Hematopoietic multipotent progenitor cell treated with erythropoietin and hydrocortisone succinate and interleukin-3 and kit ligand, for 6 days (in vitro differentiated cells): ENCODE measurements at places on chromosomes 11 and 22.

- no peak for DNase-seq
These were observed 134.7 kb downstream of the TTC17 start for GRCh38 chr11:43493431-43493830.

DNA sequence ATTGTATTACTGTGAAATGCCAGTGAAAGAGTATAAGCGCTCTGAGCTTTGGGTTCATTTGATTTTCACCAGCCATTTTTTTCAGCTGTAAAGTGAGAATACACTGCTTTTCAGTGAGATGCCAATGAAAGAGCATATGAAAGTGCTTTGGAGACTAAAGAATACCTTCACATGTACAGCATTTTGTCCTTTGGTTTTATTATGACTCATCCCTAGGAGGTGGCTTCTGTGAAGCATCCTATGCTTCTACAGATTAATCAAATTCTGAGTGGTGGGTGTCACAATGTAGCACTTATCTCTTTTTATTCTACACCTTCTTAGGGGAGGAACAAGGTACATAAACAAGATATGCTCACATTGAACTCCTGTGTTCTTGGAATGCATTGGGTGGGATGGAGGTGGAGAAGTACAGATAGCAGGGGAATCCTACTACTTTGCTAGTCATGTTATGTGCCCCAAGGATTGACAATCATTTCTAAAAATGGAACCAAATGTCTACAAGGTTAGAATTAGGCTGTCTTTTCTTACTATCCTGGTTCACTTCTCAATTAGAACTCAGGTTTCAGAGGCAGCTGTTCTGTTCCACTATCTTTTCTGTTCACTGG, 18.7 kb downstream of the TRIM44 start:
- no peak for DNase-seq

DNA sequence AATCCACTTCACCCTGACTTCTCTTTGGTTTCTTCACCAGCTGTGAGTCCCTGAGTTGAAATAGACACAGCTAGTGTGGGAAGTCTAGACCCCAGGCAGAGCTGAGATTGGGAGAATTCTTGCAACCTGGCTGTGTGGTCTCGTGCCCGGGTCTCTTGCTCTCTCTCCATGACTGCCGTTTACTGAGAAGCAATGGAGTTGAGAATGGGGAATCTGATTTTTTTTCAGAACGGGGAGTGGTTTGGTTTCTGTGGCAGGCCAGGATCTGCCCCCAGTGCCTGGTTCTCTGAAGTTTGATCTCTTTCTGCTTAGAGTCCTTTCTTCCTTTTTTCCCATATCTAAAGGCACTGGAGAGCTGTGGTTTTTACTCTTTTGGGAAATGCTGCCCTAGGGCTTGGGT, 1.5 kb downstream of the SIDT2 start:
- DNase-seq = peak; percentile 52

DNA sequence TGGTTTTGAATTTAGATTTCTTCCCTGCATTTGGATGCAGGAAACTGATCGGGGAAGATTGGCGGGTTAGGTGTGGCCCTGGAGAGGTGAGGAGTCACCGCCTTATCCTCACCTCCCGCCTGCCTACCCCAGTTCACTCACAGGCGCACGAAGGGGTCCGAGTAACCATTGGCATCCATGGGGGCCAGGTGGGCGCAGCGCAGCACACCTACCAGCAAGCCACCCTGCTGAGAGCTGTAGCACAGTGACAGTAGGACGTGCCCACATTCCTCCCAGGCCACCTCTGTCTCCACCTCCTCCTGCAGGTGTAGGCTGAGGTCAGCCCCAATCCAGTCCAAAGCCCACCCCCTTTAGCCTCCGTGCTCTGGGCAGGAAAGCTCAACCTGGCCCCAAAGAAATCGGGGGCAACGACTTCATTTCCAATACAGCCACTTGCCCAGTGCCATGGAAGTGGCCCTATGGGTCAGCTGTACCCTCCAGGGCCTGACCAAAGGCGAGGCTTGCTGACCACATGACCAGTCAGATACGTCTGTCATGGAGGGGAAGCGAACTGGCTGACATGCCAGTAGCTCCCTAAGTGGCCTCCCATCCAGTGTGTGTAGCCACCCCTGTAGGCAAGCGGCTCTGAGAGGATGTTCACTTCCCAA, 6.7 kb downstream of the NDUFV1 start:
- DNase-seq = no peak

- DNase-seq = peak; percentile 97
These were observed 27.0 kb downstream of the ART5 start for GRCh38 chr11:3614742-3615171.

DNA sequence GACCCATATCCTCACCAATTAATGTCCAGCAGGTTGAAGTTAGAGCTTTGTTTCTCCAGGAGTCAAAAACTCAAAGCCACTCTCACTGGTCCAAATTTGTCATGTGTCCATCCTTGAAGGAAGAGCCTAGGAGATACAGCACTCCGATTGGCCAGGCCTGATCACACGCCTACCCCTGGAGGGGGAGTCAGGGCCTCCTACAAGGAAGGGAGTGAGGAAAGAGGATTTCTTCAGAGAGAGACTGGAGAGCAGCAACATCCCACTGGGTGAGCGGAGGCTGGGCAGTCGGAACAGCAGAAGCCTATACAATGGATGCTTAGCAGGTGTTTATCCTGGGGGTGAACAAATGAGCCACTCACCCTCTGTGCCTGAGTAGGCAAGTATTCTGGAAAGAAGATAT, 113.9 kb downstream of the TRIM29 start:
- no peak for DNase-seq

- DNase-seq = no peak
These were observed 14.9 kb upstream of the ISX start for GRCh38 chr22:35051013-35051535.

DNA sequence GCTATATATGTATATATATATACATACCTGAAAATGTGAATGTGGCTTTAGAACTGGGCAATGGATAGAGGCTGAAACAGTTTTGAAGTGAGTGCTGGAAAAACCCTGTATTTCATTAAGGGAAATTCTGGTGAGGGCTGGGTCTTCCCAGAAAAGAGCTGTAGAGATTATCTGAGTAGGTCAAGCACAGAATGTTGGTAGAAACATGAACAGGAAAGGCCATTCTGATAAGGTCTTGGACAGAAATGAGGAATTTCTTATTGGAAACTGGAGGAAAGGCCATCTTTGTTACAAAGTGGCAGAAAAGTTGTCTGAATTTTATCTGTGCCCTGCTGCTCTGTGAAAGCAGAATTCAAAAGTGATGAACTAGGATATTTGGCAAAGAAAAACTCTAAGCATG, 25.4 kb downstream of the RTL6 start:
- no peak for DNase-seq

- DNase-seq = peak; percentile 1
These were observed 858.7 kb upstream of the RAG2 start for GRCh38 chr11:37456746-37457145.

GRCh38 chr11:63686926-63687325, 5.6 kb downstream of the RTN3 start:
- no peak for DNase-seq

- no peak for DNase-seq
These were observed 256.0 kb upstream of the SESN3 start for GRCh38 chr11:95486979-95487378.

DNA sequence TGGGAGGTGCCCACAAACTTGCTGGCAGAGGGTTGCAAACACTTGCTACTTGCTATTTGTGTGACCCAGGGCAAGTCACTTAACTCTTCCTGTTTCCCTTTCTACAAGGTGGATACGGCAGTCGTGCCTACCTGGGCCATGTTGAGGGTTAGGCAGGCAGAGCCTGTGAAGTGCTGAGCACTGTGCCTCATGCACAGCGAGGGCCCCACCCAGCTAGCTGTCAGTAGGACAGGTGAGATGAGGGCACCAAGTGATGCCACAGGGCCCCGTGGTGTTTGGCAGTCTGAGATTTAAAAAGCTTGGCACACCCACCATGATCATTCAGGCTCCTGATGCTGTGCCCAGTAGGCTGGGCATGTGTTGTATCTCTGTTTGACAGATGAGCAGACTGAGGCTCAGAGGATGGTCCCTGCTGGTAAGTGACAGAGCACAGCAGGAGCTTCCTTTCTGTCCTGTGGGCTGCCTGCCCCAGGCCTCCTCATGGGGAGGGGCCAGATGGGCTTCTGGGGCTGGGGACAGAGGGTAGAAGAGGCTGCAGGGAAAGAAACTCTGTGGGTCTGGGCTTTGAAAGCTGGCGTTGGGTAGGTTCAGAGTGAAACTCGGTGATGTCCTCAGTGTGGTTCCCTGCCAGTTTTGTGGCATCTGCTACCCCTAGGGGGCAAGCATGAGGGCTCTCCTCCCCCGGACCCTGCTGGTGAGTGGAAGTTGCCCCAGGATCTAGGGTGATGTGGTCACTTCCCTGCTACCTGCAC, 59.3 kb downstream of the TSPAN18 start:
- DNase-seq = peak; percentile 53

- no peak for DNase-seq
These were observed 121.2 kb downstream of the NCAM1 start for GRCh38 chr11:113082341-113082955.

DNA sequence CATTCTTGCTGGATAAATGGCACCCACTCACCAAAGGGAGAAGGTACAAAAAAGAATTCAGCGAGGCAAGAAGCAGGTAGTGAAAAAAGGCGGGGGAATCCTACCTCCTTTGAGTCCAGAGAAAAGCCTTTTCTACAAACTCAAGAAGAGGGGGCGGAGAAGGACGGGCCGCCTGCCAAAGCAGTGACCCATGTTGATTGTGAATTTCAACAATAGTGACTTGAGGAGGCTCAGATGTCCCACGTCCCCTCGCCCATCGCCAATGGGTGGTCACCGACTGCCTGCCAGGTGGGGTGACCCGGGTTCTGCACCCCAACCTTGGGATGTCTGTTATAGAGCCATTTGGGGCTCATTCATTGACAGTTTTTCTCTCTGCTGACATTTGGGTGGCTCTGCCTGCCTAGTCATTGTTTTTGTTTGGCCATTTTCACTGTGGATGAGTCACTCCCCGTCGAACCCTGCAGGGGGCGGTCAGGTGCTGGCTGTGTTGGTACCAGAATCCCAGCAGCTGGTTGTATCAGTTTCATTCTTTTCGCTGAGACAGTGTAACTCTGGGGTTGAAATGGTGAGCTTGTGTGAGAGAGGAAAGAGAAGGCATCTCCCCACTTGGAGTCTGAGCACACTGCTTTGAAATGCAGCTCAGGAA, 163.4 kb upstream of the NCAM1 start:
- peak; percentile 33 for DNase-seq

- DNase-seq = no peak
These were observed 37.0 kb downstream of the TRIOBP start for GRCh38 chr22:37733625-37734401.

GRCh38 chr22:20254975-20255946, 12.9 kb downstream of the RTN4R start:
- DNase-seq = no peak

- DNase-seq = no peak
These were observed 7.6 kb downstream of the IGSF9B start for GRCh38 chr11:133949129-133949528.

DNA sequence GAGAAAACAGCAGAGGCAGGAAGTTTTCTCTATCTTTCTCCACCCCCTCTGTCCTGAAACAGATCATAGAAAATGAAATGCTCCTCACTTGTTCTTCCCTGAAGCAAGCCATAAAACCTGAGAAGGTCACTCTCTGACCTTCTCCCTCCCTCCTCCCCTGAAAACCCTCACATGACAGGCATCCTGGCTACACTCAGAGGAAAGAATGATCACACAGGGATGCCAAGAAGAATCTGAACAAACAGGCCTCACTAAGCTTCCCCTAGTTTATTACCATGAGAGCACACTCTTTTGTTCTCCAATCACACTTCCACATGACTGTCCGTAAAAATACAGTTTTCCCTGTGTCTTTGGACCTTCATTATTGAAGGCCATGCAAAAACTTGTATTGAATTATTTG, 300.1 kb downstream of the BUD13 start:
- no peak for DNase-seq

DNA sequence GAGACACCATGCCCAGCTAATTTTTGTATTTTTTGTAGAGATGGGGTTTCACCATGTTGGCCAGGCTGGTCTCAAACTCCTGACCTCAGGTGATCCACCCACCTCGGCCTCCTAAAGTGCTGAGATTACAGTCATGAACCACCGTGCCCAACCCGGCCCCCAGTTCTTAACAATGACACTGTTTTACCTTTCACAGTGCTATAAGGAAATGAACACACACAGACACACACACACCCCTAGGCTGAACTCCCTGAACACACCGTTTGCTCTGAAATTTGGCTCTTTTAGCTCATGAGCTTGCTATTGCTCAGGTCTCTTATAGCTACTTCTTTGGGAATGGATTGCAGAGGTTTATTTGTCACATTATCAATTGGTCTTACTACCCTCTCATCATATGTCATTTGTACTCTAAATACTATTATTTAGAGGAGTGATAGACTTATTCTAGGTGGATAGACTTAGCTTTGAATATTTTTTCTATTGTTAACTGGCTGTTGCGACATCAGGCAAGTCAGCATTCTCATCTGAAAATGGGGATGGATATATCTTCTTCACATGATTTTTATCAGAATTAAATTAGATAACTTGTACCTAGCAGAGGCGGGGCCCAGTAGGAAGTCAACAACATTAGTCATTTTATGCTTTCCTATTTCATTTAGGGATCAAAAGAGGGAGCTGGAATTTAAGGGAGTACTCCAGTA, 2.1 kb downstream of the LYVE1 start:
- no peak for DNase-seq

- DNase-seq = no peak
These were observed 311.6 kb downstream of the AASDHPPT start for GRCh38 chr11:106389101-106389500.

- no peak for DNase-seq
These were observed 5.0 kb downstream of the INCENP start for GRCh38 chr11:62128835-62129234.

GRCh38 chr11:14668731-14669301, 25.2 kb downstream of the PDE3B start:
- DNase-seq = no peak
